ENCODE measurements at places on chromosomes 6 and 20.
A peak's percentile ranks its signal among the peaks of the same experiment; 100 is the strongest.

DNA sequence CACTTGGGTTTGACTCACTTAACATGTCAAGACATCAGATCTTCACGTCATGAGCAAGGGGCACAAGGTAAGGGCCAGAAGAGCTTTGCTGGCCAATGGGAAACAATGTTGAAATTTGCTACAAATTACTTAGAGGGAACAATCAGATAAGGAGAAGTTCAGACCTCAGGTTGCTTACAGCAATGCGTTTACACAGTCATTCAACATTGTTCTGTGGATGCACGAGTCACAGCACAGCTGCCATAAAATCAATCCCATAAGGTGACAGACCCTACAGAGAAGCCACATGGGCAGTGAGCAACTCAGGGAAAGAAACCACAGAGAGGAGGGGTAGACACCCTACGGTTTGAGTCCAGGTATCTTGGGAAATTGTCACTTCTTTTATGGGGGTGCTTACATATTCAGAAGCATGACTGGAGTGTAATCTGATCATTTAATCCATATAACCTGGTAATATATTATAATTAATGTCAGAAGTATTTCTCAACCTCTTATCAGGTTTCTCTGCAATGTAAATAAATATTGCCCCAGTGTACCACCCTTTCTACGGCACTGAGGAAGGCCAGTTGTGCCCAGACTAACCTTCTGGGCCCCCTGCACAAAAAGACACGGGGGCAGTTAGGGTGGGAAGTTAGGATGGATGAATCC, 2.3 kb upstream of the SLC22A2 start:
- no peak for DNase-seq

DNA sequence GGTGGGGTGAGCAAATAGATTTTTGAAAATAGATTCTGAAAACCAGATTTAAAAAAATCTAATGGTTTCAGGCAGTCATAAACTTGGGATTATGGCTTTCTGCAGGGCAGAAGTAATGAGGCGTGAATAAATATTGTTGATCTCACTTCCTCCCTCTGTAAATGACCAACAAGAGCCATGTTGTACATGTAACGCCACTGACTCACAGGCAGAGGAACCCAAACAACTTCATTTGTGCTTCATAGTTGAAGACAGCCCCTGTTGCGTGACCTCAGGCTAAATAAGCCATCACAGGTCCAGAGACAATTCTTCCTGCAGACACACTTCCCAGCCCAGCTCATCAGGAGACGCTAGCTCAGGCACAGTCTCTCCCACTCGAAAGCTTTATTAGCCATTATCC, 59.1 kb upstream of the F13A1 start:
- DNase-seq: no peak

DNA sequence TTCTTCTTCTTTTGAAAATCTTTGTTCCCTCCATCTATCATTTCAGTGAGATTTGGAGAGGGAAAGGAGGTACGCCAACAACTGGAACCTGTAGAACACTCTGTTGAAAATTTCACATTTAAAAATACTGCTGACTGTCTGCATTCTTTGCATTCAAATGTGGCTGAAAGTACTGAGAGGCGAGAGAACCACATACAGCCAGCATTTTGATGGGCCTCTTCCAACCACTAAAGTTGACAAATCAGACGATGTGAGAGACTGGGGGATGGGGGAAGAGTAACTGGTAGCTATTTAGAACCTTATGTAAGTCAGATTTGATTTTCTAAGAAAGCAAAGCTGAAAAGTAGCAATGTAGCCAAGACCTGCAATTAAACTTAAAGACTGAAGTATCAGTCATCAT, 77.5 kb downstream of the FKBP5 start:
- peak; percentile 40 for DNase-seq

DNA sequence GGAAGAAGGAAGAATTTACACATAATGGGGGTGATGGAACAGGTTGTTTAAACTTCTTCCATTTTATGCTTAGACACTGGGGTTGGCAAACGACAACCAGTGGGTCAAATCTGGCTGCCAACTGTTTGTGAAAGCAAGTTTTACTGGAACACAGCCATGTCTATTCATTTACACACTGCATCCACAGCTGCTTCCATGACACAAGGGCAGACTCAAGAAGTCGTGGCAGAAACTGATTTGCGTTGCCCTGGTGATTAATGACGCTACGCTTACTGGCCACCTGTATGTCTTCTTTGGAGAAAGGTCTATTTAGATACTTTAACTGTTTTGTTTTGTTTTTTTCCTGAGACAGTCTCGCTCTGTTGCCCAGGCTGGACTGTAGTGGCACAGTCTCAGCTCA, 19.0 kb downstream of the CTCFL start:
- no peak for DNase-seq

- DNase-seq: no peak
These were observed 25.3 kb downstream of the NRN1 start for GRCh38 chr6:5981126-5982026.

DNA sequence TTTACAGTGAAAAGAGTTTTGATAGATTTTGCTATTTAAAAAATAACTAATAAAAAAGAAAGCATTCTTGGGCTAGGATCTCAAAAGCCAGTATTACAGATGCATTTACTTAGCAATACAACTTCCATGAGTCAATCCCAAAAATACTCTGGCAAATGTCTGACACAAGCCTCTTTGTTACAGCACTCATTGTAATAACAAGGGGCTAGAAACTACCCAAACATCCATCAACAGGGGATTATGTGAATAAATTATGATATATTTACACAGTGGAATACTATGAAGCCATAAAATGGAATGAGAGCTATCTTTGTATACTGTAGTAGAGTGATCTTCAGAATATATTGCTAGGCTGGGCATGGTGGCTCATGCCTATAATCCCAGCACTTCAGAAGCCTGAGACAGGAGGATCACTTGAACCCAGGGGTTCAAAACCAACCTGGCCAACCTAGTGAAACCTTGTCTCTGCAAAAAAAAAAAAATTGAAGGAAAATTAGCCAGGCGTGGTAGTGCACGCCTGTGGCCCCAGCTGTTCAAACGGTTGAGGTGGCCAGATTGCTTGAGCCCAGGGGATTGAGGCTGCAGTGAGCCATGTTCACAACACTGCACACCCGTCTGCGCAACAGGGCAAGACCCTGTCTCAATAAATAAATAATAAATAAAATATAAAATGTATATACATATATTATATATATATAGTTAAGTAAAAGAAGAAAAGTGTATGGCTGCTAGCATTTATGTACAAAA, 34.7 kb upstream of the TOP1 start:
- no peak for DNase-seq

Data from stimulated activated CD4-positive, alpha-beta T cell treated with anti-CD3 and anti-CD28 coated beads, Interleukin-15, amount 100 ng/mL, for 24 hours (primary cell).